ENCODE measurements at places on chromosomes 4 and X.

DNA sequence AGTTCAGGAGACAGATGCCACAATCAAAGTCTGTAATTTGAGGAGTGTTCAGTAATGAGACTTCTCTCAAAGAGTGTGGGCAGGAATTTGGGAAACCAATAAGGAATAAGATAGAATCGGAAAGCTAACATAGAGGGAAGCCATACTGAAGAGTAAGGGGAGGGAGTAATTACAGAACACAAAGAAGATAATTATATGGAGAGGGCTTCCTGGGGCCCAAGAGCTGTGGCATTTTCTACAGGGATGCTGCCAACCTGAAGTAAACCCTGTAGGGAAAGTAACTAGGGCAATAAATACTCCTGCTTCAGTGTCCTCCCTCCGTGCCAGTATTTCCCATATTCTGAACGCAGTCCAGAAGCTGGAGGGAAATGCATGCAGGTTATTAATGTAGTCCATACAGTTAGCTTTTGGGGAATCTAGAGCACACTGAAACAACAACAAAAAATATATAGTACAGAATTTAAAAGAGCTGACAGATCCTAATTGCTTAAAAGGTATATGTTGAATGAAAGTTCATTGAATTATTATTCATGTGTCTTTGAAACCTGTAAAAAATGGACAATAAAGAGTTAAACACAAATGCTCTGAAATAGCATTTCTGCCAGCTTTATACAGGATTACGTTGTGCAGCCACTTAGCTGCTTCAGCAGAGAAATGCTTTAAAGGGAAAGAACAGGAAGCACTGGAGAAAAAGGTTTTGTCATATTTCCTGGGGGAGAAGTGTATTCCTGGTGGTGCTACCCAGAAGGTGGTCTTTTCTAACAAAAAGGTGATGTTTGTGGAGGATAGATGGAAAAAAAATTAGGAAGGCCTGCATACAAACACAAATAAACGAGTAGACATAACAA lies 48.0 kb downstream of the CXXC4 start:
- no peak for DNase-seq

DNA sequence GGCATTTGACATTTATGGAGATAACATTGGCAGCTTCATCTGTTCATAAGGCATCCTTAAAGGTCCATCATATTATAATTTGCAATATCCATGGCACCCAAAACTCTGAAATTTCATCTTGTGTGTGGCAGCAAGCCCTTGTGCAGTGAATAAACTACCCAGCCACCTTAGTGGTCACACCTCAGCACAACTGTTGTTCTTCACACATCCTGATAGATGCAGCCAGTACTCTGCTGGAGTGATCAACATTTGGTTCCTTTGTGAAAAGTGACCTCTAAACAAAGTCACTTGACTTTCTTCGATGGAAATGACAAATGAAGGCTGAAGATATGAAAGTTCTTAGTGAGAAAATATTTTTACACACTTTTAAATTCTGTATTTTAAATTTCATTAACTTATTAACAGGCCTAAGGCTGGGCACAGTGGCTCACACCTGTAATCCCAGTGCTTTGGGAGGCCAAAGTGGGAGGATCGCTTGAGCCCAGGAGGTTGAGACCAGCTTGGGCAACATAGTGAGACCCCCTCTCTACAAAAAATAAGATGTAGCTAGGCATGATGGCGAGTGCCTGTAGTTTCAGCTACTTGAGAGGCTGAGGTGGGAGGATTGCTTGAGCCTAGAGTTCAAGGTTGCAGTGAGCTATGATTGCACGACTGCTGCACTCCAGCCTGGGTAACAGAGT lies 161.4 kb downstream of the SPRY1 start:
- DNase-seq: no peak

DNA sequence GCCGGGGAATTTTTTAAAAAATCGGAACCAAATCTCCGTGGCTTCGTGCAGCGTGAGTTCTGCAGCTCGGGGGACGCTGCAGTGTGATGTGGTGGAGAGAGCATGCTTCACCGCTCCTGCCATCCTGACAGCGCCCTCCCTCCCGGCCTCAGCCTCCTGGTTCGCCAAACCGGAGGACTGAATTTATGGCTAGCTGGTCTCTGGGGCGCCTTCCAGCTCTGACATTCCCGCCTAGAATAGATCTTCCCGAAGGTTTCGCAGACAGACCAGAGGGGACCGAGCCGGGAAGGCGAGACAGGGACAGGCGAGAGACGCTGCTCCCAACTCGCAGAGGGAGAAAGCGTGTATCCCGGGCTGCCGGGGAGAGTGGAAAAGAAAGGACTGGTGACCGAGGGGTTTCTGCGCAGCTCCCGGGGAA lies 25.9 kb downstream of the HOPX start:
- DNase-seq: no peak

DNA sequence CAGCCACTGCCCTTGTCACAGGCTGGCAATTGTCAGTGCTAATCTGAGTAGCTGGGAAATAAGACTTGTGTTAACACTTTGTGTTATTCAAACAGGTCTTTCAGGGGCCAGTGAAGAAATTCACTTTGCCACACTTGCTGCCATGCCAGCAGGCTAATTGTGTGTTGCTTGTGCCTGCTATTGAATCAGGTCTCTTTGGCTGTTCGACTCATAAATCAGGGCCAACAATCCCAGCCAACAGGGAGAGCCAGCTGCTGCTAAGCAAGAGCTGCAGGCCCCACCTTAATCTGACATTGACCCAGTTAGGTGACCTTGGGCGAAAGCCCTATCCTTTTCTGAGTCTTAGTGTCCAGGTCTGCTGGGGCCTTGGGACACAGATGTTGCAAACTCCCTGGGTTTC lies 28.1 kb upstream of the MAMLD1 start:
- no peak for DNase-seq

- DNase-seq: no peak
Measured at GRCh38 chr4:118947095-118947494, 58.4 kb downstream of the SYNPO2 start.

- DNase-seq: no peak
Measured at GRCh38 chrX:1172496-1172895, 40.0 kb downstream of the CRLF2 start.

DNA sequence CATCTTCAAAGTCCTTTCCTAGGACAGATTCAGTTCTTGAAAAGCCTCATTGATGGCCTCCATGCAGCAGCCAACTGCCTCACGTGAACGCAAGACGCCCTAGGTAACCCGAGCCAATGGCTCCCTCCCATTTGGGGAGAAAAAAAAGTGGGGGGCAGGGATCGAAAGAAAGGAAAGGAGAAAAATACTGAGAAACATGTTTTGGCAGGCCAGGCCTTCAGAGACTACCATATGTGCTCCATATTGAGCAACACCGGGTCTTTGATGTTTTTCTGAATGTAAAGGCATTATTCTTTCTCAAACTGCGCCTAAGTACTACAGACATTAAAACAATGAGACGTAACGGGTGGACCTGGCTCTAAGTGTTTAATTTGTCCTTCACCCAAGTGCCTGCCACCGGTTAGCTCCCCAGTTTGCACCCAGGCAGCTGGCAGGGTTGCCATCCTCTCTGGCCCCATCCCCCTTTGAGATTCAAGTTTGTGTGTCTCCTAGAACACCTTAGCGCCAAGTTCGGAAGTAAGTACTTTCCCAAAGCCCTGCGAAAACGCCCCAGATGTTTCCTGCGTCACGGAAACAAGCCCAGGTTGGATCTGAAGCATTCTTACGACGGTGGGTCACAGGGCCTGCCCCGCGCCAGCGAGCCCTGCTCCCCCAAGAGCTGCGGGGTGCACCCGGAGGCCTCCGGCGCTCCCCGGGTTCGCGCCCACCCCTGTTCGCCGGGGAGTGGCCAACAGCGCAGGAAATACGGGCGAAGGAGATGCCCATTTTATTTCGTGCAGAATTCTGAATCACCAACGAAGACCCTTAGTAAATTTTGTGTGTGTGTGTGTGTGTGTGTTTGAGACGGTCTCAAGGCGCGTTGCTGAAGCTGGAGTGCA lies 30.1 kb downstream of the HAND2 start:
- DNase-seq: no peak

Data from NAMALWA (cell line).